Cerebellar nuclear complex (tissue), 1 donor: ENCODE measurements at places on chromosomes 2 and 18.

- DNase-seq = no peak
These were observed 62.9 kb downstream of the POMC start for GRCh38 chr2:25105336-25106085.

DNA sequence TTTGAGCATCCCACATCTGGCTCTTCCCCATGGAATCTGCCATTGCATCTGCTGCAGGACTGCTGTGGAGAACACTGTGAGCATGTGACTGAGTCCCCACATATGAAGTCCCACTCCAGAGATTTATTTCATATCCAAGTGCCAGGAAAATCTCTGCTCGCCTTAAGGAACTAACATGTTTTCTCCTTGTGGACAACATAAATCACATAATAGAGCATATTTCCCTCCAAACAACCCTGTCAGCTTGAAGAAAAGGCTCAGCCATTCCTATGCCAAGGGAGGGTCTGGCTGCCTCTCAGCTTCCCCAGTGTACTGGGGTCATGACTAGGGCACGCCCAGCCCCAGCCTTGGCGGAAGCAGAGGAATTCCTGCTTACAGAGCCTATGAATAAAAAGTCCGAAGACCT is 193.7 kb downstream of the DNER start:
- DNase-seq = no peak

DNA sequence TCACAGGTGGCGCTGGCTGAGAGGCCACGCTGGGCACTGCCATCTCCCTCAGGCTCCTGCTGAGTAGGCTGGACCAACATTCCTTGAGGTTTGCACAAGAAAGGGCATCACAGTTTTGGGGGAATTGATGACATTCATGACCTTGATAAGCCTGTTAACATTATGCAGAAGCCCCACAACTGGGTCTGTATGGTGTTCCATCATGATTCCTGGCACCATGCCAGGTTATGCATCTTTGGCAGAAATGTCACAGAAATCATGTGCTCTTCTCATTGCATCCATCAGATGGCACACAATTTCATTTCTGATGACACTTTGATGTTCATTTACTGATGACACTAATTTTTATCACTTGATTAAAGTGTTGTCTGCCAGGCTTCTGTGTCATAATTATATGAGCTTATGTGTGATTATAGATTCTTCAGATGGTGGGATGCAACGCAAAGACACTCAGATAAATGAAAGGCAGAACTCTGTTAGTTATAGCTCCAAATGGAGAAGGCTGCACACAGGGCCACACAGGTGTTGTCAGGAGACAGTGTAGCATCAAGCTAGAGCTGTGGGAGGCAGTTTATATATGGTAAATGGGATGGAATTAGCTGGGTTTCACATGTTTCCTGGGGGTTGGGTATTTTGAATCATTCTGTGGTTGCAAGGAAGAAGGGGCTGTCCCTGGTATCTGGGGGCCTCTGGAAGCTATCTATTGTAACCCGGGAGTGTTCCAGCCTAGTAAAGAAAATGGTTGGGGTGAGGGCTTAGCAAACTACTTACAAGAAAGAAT is 191.3 kb downstream of the SLC39A10 start:
- DNase-seq = no peak

- no peak for DNase-seq
These were observed 129.7 kb downstream of the MAP3K20 start for GRCh38 chr2:173205375-173205774.

- no peak for DNase-seq
These were observed 251.7 kb upstream of the SIX2 start for GRCh38 chr2:45260946-45261345.

DNA sequence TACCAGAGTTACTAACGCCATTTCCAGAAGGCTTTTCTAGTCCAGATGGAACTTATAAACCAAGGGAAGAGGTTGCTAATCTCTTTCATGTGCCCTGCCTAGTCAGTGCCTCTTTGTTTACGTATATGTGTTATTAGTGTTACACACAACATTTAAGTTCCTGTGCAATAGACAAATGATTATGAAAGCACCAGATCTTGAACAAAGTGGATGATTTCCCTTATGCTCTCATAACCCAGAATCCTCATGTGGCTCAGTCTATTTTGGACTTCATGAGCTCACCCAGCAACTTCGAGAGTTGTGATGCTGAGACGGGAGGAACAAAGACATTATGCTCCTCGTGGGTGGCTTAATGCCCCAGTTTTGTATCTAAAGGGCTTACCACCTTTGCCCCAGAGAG is 214.4 kb upstream of the SP5 start:
- DNase-seq = no peak

- DNase-seq = no peak
These were observed 24.1 kb upstream of the ZEB2 start for GRCh38 chr2:144544053-144544452.

- no peak for DNase-seq
These were observed 752.8 kb upstream of the CELF4 start for GRCh38 chr18:38318416-38318815.

DNA sequence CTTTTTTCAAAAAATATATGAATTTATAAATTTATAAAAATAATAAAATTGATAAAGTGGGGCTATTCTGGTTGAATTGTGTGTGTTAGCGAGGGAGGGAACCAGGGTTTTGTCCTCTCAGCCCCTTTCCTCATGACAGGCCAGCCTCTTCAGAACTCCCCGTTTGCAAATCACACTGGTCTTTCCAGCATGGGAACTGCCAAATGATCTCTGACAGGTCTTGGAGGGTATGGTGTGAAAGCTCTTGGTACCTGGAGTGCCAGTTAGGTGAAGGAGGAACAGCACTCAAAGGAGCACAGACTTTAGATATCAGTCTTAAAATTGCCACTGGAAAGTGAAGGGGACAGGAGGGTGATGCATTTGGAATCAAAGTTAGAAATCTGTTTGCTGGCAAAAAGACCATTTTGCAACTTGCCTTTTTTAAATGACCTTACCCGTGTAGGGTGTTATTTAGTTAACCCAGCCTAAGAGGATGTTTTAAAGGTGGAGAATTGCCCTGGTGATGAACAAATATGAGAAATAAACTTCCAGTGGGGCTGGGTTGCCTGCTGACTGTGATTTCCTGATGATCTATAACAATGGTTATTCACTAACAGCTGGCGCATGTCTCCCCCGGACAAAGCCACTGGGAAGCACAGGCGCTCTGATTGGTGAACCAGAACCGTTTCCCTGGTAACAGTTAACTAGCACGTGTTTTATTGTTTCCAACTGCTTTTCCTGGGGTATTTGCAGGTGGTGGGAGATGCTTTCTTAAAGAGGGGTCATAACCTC is 85.3 kb upstream of the EFEMP1 start:
- DNase-seq = no peak

DNA sequence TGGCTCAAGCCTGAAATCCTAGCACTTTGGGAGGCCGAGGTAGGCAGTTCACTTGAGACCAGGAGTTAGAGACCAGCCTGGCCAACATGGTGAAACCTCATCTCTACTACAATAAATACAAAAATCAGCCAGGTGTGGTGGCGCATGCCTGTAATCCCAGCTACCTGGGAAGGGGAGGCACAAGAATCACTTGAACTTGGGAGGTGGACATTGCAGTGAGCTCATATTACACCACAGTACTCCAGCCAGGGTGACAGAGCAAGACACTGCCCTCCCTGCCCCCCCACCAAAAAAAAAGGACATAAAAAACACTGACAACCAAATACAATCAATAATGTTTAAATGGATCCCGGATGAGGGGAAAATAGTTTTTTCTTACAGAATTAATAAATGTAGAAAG is 7.8 kb downstream of the TIA1 start:
- DNase-seq = no peak

- no peak for DNase-seq
These were observed 42.3 kb downstream of the R3HDM1 start for GRCh38 chr2:135573620-135574019.

DNA sequence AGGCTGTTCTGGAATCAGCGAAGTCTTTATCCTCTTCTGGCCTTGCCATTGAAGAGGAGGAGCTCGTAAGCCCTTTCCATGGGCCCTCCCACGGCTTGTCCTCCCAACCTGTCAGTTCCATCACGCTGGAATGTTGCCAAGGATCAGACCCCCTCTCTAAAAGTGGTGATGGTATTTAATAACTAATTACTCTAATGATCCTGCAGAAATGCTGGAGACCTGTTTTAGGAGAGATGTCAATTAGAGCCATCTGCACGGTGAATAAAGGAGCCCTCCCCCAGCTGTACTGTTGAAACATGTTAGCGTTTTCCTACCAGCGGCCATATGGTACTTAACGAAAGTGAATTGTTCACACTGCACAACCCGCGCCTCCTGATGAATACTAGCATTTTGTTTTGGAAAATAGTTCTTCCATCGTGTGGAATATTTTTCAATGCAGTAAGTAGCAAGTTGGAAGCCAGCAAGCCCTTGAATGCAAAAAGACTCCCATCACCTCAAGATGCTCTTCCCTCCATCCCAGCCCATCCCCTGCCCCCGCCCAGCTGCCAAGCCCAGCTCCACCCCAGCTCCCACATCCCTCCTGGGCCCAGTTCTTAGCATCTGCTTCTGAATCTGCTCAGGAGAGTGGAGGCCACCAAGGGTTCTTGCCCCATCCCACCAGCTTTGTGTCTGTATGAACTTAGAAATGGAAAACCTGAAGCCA is 145.4 kb downstream of the KLHL29 start:
- DNase-seq = no peak

GRCh38 chr2:199704358-199705238 is 146.4 kb downstream of the FTCDNL1 start:
- DNase-seq = no peak

GRCh38 chr2:197958592-197959150 is 154.3 kb downstream of the PLCL1 start:
- DNase-seq = no peak

DNA sequence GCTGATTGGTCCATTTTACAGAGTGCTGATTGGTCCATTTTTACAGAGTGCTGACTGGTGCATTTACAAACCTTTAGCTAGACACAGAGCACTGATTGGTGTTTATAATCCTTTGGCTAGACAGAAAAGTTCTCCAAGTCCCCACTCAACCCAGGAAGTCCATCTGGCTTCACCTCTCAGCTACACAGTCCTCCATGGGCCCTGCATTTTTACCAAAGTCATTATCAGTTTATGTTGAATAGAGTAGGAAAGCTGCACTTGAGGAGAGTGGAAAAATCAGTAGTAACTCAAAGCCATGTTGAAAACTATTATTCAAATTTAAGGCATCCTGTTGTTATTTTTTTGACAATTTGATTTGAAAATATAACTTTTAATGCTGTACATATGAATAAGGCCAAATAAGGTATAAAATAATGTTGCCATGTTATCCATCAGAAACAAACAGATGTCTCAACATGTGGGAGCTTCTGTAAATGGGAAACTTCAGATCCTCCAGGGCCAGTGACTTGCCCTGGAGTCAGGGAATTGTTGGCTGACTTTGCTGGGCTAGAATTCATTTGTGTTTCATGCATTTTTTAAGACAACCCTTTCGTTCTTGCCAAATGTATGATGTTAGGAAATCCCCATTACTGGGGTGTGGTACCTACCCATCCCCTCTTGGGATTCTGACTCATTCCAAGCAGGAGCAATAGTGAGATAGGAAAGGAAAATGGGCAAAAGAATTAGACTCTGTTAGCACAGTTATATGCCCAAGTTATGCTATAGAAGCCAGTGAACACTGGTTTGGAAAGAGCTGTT is 37.8 kb upstream of the CCDC195 start:
- no peak for DNase-seq

DNA sequence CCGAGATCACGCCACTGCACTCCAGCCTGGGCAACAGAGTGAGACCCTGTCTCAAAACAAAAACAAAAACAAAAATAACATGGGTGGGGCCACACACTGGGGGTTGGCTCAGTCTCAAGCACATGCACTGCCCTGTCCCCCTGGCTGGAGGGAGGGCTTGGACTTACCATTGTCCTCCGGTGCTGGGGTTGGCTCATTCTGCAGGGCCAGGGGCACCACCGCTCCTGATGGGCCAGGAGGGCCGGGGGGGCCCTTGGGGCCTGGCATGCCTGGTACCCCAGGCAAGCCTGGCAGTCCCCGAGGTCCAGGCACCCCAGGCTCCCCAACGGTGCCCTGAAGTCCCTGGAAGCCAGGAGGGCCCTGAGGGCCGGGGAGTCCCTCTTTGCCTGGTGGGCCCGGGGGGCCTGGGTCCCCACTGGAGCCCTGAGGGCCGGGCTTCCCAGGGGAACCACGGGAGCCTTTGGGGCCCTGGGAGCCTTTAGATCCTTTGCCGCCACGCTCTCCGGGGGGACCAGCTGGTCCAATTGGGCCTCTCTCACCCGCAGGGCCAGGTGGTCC is 66.8 kb upstream of the THOC1 start:
- no peak for DNase-seq

DNA sequence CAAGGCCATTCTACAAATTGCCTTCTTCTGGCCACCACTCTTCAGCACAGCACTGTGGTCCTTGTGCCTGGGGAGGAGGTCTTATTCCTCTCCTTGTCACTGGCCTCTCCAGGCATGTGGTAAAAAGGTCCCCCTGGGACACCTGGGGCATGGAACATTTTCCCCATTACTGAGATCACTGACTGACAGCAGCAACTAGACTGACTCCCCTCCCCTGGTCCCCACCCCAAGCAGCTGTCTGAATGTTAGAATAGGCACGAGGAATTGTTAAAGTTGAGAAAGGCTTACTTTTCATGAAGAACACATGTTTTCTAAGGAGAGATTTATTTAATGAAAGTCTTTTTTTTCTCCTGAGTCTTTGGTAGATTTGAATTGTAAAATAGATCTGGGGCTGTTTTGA is 39.5 kb upstream of the RTN4 start:
- no peak for DNase-seq

- DNase-seq = no peak
These were observed 25.3 kb upstream of the BOD1L2 start for GRCh38 chr18:57121542-57122112.

DNA sequence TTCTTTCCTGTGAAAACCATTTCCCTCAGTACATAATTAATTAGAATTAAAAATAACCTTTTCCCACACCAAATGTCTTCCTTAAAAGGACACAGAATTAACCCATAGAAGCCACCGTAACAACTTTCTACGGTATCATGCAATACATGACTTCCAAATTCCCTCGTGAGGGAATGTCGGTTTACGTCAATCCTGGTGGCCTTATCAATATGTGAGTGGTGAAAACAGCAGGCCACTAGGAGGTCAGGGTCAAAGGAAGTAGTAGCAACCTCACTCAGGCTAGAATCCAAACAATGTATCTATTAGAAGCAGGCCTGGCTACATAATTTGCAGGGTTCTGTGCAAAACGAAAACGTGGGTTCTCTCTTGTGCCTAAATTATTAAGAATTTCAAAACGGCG is 112.2 kb downstream of the GAREM1 start:
- DNase-seq = no peak

GRCh38 chr2:4219101-4219500 is 515.7 kb downstream of the DCDC2C start:
- DNase-seq = no peak

GRCh38 chr18:59907172-59907571 is 7.4 kb downstream of the PMAIP1 start:
- DNase-seq = no peak

- no peak for DNase-seq
These were observed 146.7 kb downstream of the PDE1A start for GRCh38 chr2:182280118-182280517.

DNA sequence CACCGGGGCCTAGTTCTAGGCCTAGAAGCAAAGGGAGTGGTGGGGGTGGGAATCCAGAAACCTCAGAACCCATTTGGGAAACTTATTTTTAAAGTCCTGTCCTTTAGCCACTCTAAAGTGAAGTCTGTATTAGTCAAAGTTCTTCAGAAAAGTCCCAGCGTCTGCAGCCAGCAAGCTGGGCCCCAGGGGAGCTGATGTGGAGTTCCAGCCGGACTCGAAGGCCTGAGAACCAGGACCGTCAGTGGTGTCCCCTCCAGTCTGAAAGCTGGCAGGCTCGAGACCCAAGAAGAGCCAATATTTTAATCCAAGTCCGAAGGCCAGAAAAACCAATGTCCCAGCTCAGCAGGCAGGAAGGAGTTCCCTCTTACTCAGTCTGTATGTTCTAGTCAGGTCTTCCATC is 32.4 kb downstream of the ID2 start:
- no peak for DNase-seq
